Cerebellum (tissue), 4 donors: ENCODE measurements at places on chromosomes 12 and 14. TPM values are rescaled to one million over a fixed set of nuclear protein-coding genes. Genes with fewer than 3 reads are reported as not detected.

The TAS2R20 gene
- 19.2 TPM for total RNA-seq

The RNASE7 gene
- not detected for total RNA-seq

The BMP4 gene
- total RNA-seq = 1.9 TPM

DNA sequence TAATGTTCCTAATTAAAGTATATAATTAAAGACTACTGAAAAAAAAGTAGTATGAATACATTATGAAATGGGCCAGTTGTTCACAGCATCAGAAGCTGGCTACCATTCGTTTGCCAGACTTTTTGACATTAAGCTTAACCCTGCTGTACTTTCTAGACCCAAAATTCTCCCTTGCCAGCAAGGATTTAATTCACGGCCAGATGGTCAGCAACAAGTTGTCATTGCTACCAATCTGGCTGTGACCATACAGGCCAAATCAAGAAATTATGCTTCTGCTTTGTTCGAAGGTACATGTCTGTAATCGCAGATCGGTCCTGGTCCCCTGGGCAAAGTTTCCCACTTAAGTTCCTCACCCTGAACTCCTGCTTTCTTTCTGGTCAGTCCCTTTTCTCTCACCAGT lies 217.7 kb upstream of the ATXN7L3B start:
- DNase-seq = peak; percentile 2
